ENCODE measurements at places on chromosomes 12 and 14.

GRCh38 chr14:26593357-26593756, 4.5 kb downstream of the NOVA1 start:
- no peak for DNase-seq

DNA sequence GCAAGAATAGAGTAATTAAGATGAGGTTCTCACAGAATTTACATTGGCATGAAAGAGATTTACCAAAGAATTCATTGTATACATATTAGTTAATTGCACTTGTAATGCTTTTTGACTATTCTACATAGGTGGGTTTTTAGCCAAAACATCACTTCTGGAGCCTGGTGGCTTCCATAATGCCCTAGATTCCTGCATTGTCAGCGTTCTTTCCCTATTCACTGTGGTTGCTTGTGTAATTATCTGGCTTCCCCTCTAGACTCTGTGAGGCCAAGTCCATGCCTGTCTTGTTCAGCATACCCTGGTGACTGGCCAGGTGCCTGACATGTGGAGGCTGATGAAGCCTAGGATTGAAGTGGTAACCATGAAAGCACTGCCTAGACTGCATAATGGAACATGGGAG, 41.2 kb downstream of the TDP1 start:
- DNase-seq = no peak

DNA sequence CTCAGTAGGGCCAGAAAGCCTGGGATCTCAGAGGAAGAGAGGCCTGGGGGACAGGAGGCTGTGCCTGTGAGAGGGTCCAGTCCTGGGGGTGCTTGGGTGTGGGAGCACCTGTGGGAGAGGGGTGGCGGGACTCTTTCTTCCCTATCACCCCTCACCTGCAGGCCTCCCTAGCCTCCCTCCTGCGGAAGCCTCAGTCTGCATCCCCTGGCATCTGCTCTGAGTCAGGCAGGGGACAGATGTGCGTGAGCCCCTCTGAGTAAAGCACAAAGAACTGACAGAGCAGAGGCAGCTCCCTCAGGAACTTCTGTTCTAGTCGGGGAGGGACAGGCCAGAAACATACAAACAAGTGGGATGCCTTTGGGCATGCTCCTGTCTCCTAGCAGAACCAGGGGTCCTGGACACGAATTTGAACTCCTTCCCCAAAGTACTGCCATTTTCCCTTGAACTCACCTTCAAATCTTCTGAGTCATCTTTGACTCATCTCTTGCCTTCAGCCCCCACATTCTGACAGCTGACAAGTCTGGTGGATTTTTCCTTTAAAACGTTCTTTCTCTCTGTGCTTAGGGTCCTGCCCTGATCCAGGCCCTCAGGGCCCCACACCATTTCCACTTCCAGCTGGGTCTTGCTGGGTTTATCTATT, 8.5 kb upstream of the HSP90AA1 start:
- no peak for DNase-seq

- DNase-seq = no peak
Observed at GRCh38 chr14:33110737-33111443, 172.2 kb downstream of the NPAS3 start.

GRCh38 chr12:5511644-5512600, 80.0 kb downstream of the NTF3 start:
- no peak for DNase-seq

- no peak for DNase-seq
Observed at GRCh38 chr14:89881839-89882238, 72.7 kb downstream of the EFCAB11 start.

- no peak for DNase-seq
Observed at GRCh38 chr12:12582895-12583303, 20.2 kb upstream of the DUSP16 start.

DNA sequence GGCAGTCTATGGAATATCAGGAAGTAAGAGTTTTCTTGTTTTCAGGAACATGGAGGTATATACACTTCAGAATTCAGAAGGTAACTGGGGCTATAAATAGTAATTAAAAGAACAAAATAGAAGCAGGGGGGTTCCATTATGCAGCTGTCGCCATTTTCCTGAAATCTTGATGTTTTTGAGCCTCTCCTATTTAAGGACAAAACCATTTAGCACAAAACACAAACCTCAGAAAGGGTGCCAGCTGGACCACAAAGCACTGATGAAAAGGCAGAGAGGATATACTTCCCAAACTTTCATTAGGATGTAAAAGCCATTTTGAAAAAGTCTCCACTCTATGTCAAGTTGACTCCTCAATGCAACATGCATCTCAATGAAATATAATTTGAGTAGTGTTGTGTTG, 54.2 kb upstream of the OR5AU1 start:
- no peak for DNase-seq

DNA sequence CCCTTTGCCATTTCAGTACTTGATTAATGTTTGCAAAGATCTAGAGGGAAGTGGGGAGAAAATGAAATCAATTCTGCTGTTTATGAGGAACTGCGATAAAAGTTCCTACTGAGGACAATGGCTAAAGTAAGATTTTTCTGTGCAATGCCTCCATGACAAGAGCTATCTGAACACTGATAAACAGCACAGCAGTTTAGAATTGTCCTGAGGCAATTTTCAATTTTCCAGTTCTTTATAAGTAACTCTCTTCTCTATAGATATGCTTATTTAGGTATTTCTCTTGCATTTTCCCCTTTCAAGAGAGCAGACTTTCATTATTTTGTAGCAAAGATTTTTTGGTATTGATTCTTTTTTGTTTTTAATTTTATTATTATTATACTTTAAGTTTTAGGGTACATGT, 34.6 kb upstream of the TMTC2 start:
- DNase-seq = no peak

Measured in stimulated activated CD8-positive, alpha-beta memory T cell treated with anti-CD3 and anti-CD28 coated beads, Interleukin-7, amount 100 ng/mL, for 1 hour (primary cell).